Chondrocyte (in vitro differentiated cells): ENCODE measurements at places on chromosomes 6 and 20. TPM values are rescaled to one million over a fixed set of nuclear protein-coding genes. Genes with fewer than 3 reads are reported as not detected.
A peak's percentile ranks its signal among the peaks of the same experiment; 100 is the strongest.

The CST2 gene
- not detected in 3 replicates for total RNA-seq

DNA sequence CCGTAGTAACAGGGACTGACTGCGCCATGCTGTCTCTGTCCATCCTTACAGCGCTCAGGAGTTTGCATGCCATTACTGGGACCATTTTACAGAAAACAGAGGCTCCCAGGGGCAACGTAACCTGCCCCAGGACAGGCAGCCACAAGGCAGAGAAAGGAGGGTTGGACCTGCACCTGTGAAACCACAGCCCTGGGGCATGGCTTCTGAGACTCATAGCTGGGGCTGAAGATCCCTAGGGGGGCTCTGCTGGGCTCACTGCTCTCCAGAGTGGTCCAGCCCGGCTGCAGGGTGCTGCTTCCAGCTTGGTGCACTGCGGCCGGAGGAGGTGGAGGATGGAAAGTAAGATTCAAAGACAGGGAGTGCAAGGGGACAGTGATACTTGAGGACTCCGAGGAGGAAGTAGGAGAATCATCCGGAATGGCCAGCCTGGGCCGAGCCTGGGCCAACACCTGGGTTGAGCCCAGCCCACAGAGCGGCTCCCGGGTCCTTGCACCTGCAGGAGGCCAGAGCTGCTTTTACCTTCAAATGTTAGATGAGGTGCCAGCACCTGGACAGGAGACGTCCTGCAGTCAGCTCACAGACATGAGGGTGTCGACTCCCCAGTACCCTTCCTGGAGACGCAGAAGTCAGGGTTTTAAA is 183.2 kb downstream of the CDH4 start:
- no peak for DNase-seq
- peaks cover 18% of the 10 kb centered on the region for H3K4me1 ChIP-seq
- H3K4me3 ChIP-seq, result no peak overlapping the region
- no peaks in the 10 kb centered on the region for H3K36me3 ChIP-seq
- peaks cover 19% of the 10 kb centered on the region for H3K27me3 ChIP-seq

The EMILIN3 gene
- total RNA-seq, result 0.46 to 1.2 TPM (median 0.47 TPM) in 3 replicates

GRCh38 chr20:7966176-7966575 is 25.9 kb upstream of the HAO1 start:
- H3K27ac ChIP-seq, result no peak overlapping the region
- H3K4me3 ChIP-seq, result no peak overlapping the region
- no peaks in the 10 kb centered on the region for H3K4me1 ChIP-seq
- peaks cover 6% of the 10 kb centered on the region for H3K27me3 ChIP-seq

DNA sequence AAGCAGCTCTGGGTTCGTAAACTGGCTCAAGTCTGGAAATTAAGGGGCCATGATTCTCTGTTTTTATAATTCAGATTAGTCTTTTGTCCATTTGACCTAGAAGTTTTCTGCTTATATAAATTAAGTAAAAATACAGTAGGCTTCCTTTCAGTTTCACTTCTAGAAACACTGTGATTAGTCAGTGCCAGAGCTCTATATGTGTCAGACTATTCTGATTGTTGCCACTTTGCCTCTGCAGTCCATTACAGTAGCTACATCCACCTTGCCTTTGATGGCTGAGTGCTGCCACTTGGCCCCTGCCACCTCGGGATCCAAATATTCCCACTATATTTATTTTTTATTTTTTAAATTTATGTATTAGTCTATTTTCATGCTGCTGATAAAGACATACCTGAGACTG is 7.9 kb downstream of the ZC2HC1B start:
- H3K4me1 ChIP-seq, result no peaks in the 10 kb centered on the region
- H3K27me3 ChIP-seq, result no peaks in the 10 kb centered on the region
- H3K27ac ChIP-seq, result no peak overlapping the region
- DNase-seq, result no peak
- no peak overlapping the region for H3K4me3 ChIP-seq

The AAR2 gene
- 24.6 to 27.2 TPM (median 24.6 TPM) in 3 replicates for total RNA-seq

- H3K27me3 ChIP-seq, result no peaks in the 10 kb centered on the region
- H3K27ac ChIP-seq, result no peak overlapping the region
- peaks cover 23% of the 10 kb centered on the region for H3K36me3 ChIP-seq
- no peak for DNase-seq
Observed at GRCh38 chr20:18165553-18165952, 27.9 kb downstream of the KAT14 start.

The DEFB132 gene
- not detected in 3 replicates for total RNA-seq

- no peak overlapping the region for H3K27ac ChIP-seq
- H3K4me1 ChIP-seq, result no peaks in the 10 kb centered on the region
- DNase-seq, result no peak
- no peak overlapping the region for H3K4me3 ChIP-seq
- no peaks in the 10 kb centered on the region for H3K27me3 ChIP-seq
Observed at GRCh38 chr6:100952006-100952405, 70.9 kb upstream of the ASCC3 start.

- no peaks in the 10 kb centered on the region for H3K27me3 ChIP-seq
- no peak for DNase-seq
- no peaks in the 10 kb centered on the region for H3K36me3 ChIP-seq
- peaks cover 48% of the 10 kb centered on the region for H3K4me1 ChIP-seq
Observed at GRCh38 chr6:147950623-147950987, 392.0 kb upstream of the SASH1 start.

- no peaks in the 10 kb centered on the region for H3K36me3 ChIP-seq
- no peaks in the 10 kb centered on the region for H3K4me1 ChIP-seq
- peaks cover 4% of the 10 kb centered on the region for H3K27me3 ChIP-seq
- no peak overlapping the region for H3K27ac ChIP-seq
- no peak overlapping the region for H3K4me3 ChIP-seq
Observed at GRCh38 chr20:62423326-62423706, 4.0 kb downstream of the RBBP8NL start.

DNA sequence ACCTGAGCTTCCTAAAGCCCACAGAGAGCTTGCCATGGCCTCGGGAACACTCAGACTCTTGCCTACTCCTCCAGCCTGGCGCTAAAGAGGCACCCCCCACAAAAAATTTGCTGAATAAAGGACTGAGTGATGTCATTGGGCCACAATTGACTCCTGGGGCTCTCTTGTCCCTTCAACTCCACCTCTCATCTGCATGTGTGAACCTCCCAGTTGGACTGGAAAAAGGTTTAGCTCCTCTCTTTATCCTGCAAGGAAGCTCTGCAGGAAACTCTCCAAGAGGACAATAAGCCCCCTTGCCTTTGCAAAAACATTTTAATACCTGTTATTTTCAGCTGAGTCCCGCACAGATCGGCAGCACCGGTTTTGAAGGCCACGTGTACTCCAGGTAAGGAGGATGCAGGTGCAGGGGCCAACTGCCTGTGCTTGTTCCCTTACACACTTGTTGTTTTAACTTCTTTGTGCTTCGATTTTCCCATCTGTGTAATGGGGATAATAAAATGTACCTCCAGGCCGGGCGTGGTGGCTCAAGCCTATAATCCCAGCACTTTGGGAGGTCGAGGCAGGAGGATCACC is 107.3 kb downstream of the TFAP2C start:
- peaks cover 2% of the 10 kb centered on the region for H3K27me3 ChIP-seq
- no peaks in the 10 kb centered on the region for H3K4me1 ChIP-seq
- no peaks in the 10 kb centered on the region for H3K36me3 ChIP-seq
- DNase-seq, result no peak

GRCh38 chr6:1312473-1313367 is 822 bp downstream of the FOXQ1 start:
- no peaks in the 10 kb centered on the region for H3K36me3 ChIP-seq
- no peak for DNase-seq
- no peak overlapping the region for H3K27ac ChIP-seq
- H3K4me3 ChIP-seq, result peak overlapping the region; percentile 63
- H3K4me1 ChIP-seq, result peaks cover 23% of the 10 kb centered on the region

- no peak overlapping the region for H3K4me3 ChIP-seq
- DNase-seq, result no peak
- H3K36me3 ChIP-seq, result no peaks in the 10 kb centered on the region
Observed at GRCh38 chr6:159095616-159096015, 50.8 kb upstream of the TAGAP start.

DNA sequence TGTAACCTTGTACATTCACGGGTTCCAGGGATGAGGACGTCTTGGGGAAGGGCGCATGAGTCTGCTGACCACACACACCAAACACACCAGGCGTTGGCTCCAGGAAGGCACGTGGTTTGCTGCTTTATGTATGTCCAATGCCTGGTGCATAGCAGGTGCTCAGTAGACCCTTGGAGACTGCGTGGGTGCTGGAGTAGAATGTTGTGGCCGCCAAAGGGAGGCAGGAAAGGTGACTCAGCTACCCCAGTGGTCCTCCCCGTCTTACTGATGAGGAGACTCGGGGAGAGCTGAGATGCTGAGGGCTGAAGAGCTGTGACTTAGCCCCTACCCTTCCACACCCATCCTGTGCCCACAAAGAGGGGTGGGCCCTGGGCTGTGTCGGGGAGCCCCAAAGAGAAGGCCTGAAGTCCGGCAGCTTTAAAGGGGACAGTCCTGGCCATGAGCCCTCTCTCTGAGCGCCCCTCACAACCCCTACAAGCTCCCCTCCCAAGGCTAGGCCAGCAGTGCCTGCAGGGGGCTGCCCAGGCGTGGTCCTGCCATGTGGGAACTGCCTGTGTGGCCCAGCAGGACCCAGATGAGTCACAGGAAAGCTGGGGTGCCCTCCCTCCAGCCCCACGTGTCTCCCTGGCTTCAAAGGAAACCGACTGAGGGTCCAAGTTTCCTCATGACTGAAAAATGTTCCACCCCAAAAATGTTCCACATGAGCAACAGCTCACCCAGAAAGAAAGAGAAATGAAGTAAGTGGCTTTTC is 28.0 kb upstream of the PTGIS start:
- DNase-seq, result no peak
- H3K36me3 ChIP-seq, result no peaks in the 10 kb centered on the region
- no peaks in the 10 kb centered on the region for H3K27me3 ChIP-seq
- peak overlapping the region; percentile 34 for H3K27ac ChIP-seq

The PGBD1 gene
- 7.6 to 9.9 TPM (median 8.5 TPM) in 3 replicates for total RNA-seq

GRCh38 chr20:31566319-31566657 is 38.8 kb upstream of the ID1 start:
- H3K36me3 ChIP-seq, result peaks cover 14% of the 10 kb centered on the region
- H3K27ac ChIP-seq, result no peak overlapping the region
- no peak overlapping the region for H3K4me3 ChIP-seq
- H3K27me3 ChIP-seq, result no peaks in the 10 kb centered on the region
- H3K4me1 ChIP-seq, result peaks cover 46% of the 10 kb centered on the region

The TMEM200A gene
- 6.8 to 12.4 TPM (median 7.1 TPM) in 3 replicates for total RNA-seq

The PACSIN1 gene
- 0.15 to 0.21 TPM in 2 of 3 replicates, not detected in the other for total RNA-seq

GRCh38 chr20:7352165-7352564 is 584.7 kb downstream of the BMP2 start:
- DNase-seq, result no peak
- H3K36me3 ChIP-seq, result no peaks in the 10 kb centered on the region
- H3K27ac ChIP-seq, result no peak overlapping the region
- H3K4me1 ChIP-seq, result no peaks in the 10 kb centered on the region
